ENCODE measurements at places on chromosomes 4 and X.

- DNase-seq = no peak
Observed at GRCh38 chr4:94665500-94666404, 92.0 kb upstream of the BMPR1B start.

DNA sequence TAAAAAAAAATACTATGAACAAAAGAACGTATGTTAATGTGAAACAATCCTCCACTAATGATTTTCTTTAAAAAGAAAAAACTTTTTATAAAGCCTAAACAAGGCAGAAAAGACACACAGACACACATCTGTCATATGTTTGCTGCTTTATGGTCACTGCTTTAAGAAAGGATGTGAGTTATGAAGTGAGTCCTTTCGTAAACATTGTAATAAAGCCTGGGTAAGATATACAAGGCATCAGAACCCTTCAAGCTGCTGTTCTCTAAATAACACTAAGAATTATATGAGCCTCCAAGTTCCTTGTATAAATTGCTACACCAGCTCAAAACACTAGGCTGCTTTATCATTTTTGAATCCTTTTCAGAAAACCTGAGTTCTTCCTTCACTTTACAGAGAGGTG, 81.6 kb downstream of the FBXO8 start:
- no peak for DNase-seq

GRCh38 chr4:38145033-38145678, 185.0 kb downstream of the PTTG2 start:
- no peak for DNase-seq

GRCh38 chr4:15402146-15402545, 25.7 kb upstream of the C1QTNF7 start:
- no peak for DNase-seq

DNA sequence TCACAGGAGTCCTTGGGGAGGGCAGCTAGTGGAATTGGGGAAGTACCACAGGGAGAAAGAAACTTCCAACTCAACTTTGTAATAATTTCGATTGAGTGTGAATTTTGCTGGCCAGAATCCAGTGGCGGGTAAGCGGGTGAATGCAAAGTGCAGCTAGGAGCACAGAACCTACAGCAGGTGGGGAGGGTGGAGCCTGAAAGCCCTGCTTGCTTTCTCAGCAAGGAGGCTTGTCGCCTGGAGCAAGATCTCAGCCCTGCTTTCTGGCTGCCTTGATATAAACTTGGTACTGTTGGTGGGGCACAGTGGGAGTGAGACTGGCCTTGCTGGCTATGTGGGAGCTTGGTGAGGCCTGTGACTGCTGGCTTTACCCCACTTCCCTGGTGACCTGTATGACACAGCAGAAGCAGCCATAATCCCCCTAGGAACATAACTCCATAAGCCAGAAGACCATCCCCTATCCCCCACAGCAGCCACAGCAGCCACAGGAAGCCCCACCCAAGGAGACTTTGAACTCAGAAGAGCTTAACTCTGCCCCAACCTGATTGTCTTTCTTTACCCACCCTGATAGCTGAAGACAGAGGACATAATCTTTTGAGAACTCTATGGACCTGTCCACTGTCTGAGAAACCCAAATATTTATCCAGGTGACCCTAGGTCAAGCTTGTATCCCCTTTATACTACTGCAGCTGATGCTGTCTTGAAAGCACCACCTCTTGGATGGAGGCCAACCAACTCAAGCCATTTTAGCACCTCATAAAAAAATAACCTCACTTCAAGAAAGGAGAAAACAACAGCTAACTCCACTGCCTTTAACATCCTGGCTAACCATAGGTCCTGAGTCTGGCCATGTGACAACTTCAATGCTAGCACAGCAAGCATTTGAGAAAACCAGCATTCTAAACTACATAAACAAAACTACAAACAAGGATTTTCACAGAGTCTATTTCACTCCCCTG, 87.2 kb upstream of the PDE5A start:
- DNase-seq = no peak

DNA sequence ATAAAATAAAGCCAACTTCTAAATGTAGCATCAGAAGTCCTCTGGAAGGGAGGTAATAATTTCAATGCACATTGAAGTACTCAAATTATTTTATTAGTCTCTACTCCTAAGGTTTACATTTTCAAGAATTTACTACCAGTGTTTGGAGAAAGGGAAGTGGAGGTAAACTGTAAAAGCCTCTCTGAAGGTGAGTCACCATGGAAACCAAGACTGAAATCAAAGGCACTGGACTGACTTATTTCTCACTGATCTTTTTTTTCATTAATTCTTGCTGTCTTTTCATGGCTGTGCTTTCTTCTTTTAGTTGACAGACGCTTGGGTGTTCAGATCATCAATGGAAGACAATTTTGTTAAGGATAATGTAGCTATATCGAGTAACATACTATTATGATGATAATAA, 9.7 kb downstream of the SLC39A8 start:
- no peak for DNase-seq

DNA sequence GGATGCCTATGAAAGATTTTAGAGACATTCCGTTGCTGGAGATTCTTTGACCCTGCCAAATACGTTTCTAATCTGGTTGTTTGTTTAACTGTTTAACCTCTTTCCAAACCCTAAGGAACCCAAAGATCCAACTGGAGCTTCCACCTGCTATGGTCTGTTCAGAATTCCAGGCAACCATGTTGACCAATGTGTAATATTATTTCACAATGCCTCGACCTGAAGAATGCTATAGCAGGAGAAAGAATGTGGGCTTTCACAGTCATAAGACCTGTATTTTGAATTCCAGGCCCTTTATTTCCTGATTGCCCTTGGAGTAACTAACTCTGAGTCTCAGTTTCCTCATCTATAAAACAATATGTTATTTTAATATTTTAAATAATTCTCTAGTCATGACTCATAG, 90.8 kb downstream of the COL25A1 start:
- DNase-seq = no peak

GRCh38 chr4:41145571-41146078, 68.7 kb downstream of the APBB2 start:
- DNase-seq = no peak

GRCh38 chrX:6734844-6735634, 200.1 kb upstream of the VCX3A start:
- no peak for DNase-seq

DNA sequence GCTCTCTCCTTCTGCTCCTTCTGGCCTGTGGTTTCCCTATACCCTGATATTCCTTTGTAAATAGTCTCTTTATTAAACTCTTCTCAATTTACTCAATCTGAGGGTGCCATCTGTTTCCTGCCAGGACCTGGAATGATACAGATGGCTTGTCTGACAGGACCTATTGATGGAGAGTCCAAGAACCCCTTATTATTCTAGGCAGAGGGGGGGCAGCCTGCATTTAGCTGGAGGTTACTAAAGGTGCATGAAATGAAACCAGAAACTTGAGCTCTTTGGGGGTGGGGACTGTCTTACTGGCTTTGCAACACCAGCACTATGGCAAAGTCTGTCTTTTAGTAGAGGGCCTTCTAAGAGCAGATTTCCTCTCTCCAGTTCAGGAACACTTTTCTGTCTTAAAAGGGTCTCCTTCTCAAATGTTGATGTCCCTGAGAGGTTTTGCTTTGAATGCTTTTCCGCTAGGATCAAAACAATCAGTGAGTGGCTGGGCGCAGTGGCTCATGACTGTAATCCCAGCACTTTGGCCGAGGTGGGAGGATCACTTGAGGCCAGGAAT, 162.5 kb upstream of the MED14 start:
- no peak for DNase-seq

DNA sequence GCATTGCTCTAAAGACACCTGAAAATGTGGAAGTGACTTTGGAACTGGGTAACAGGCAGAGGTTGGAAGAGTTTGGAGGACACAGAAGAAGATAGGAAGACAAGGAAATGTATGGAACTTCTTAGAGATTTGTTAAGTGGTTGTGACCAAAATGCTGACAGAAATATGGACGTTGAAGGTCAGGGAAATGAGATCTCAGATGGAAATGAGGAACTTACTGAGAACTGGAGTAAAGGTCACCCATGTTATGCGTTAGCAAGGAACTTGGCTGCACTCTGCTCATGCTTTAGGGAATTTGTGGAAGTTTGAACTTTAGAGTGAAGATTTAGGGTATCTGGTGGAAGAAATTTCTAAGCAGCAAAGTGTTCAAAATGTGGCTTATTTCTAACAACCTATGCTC, 99.4 kb downstream of the FAM13A start:
- DNase-seq = no peak

- no peak for DNase-seq
Observed at GRCh38 chrX:12702509-12703091, 88.6 kb upstream of the PRPS2 start.

- DNase-seq = no peak
Observed at GRCh38 chr4:146369446-146369845, 152.3 kb downstream of the SLC10A7 start.

DNA sequence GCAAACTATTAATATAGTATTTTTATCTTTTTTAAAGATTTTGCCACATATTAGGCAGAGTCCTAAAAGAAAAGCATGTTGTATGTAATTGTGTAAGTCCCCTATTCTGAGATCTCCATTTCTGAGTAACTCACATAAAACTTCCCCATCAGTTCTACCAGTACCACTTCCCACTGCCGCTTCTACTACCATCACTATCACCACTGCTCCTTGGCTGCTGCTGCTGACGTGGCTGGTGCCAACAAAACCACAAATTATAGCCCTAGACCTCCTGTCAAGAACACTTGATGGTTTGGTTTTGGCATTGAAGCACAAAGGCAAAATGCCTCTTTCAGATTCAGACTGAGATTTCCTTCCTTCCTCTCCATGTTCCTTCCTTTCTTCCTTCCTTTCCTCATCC, 106.4 kb downstream of the MMRN1 start:
- no peak for DNase-seq

GRCh38 chr4:38695809-38696208, 31.8 kb downstream of the KLF3 start:
- DNase-seq = no peak

DNA sequence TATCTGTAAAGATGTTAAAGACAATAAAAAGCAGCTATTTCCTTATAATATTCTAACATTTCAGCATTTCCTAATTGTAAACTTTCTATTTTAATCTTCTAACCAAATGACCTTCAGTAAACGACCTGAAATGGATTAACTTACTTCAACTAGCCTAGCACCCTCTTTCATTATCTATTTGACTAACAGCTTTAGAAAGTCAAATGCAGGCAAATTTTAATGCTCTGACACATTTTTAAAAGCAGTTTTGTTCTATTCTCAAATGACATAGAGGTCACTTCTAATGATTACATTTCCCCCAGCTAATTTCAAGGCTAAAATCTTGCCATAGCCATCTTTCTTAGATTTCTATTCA, 41.9 kb downstream of the SLC7A11 start:
- no peak for DNase-seq

- DNase-seq = no peak
Observed at GRCh38 chr4:81258841-81259550, 44.0 kb upstream of the PRKG2 start.

DNA sequence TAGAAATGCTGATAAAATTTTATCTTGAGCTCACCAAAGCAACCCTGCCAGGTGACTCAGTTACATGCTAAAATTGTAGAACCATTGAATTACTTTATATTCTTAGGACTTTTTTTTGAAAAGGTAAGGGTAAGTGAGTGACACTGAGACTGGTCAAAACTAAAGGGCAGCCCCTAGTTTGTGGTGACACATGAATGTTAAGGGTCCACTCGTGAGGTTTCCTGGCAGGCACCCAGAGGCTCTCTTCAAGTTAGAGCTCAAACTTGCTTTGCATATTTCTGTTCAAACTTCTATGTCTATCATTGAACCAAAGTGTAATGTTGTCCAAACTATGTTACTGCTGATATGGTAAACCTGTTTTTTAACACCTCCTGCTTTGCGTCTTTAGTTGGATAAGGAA, 30.5 kb downstream of the TMPRSS11D start:
- DNase-seq = no peak

GRCh38 chrX:147476008-147476407, 435.7 kb upstream of the FMR1 start:
- DNase-seq = no peak

Data from psoas muscle (tissue), 8 donors.